ENCODE measurements at places on chromosomes 7 and 10.

DNA sequence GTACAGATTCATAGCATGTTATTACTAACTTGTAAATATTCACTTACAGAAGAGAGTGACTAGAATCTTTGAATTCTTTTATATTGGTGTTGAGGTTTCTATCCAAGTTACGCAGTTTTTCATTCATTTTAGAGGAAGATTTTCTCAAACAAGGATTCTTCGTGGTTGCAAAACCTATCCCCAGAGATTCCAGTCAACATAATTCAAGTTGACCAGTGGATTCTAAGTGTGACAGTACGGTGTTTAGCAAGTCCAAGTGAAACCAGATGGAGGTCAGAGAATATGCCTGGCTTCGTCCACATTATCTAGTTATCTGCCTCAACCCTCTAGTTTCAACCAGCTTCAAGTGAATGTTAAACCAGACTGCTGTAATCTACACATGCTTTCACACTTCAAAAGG, 131.9 kb downstream of the SDK1 start:
- DNase-seq, result no peak

- DNase-seq, result no peak
Observed at GRCh38 chr10:24408365-24408764, 199.4 kb downstream of the KIAA1217 start.

- DNase-seq, result no peak
Observed at GRCh38 chr7:121331574-121331973, 2.8 kb downstream of the WNT16 start.

DNA sequence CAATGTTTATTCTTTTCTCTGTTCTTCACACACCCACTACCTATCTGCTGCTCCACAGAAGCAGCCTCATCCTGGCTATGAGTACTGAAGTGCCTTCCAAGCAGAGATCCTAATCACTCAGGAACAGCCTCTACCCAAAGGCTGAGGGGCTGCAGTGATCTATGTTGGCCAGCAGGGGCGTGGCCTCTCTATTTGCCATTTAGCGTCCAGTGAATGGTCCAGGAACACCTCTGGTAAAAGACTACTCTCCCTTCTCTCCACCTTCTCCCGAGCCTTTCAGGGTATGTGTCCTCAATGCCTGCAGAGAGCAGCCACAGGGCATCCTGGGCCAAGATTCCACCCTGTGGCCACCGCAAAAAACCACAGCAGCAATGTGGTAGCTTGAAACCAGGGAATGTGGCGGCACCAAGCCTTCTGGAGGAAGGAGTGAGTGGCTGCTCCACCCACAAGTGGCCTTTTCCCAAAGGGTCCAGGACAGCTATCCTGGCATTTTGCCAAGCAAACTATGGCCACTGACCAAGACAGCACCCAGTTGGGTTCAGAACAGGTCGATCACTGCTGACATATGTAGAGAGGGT, 70.9 kb downstream of the SYPL1 start:
- DNase-seq, result peak; percentile 35

DNA sequence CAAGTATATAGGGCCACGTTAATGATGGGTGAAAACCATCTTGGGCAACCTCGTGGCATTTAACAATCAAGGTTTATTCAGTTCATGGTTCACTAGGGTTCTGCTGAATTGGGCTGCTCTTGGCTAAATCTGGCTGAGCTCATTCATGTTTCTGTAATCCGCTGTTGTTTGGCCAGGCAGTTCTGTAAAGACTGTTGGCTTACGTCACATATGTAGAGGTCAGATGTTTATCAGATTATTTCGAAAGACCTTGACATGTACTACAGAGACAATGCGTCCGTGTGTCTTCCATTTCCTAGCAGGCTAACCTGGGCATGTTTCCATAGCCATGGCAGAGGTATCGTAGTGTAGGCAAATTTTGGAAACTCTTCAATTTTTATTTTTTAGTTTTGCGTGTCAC, 190.0 kb upstream of the ZWINT start:
- no peak for DNase-seq

DNA sequence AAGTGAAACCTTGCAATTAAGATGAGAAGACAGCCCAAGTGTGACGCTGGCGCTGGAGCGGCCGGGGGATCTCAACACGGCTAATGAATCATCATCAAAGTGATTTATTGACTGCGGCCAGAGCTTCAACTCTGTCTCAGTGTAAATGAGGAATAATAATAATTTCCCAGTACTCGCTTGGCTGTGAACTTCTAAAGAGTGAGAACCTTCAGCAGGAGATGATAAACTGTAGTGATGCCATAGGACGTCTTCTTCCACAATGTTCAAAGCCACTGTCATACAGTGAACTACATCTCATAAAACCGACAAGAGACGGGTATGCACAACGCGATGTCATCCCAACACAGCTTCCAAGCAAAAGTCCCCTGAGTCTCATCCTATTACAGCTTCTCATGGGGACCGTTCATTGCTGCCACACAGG, 123.6 kb upstream of the NOBOX start:
- no peak for DNase-seq

- DNase-seq, result no peak
Observed at GRCh38 chr7:8259586-8260222, 2.3 kb downstream of the ICA1 start.

- peak; percentile 73 for DNase-seq
Observed at GRCh38 chr7:2864999-2865670, 21.0 kb upstream of the GNA12 start.

GRCh38 chr7:88484551-88484950, 177.9 kb upstream of the STEAP4 start:
- no peak for DNase-seq

DNA sequence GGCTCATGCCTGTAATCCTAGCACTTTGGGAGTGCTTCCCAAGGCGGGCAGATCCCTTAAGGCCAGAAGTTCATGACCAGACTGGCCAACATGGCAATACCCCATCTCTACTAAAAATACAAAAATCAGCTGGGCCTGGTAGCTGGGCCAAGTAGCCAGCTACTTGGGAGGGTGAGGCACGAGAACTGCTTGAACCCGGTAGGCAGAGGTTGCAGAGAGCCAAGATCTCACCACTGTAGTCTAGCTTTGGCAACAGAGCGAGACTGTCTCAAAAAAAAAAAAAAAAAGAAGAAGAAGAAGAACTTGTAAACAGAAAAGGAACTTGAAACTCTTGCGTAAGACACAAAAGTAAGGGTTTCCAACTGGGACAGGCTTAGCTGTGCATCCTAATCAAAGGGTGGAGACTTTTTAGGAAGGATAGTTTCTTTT, 5.6 kb upstream of the IFIT2 start:
- no peak for DNase-seq

GRCh38 chr7:76278540-76278939, 23.9 kb upstream of the HSPB1 start:
- no peak for DNase-seq

- DNase-seq, result no peak
Observed at GRCh38 chr7:27994639-27995038, 186.0 kb downstream of the JAZF1 start.

GRCh38 chr10:12067336-12067735, 1.4 kb upstream of the DHTKD1 start:
- no peak for DNase-seq

DNA sequence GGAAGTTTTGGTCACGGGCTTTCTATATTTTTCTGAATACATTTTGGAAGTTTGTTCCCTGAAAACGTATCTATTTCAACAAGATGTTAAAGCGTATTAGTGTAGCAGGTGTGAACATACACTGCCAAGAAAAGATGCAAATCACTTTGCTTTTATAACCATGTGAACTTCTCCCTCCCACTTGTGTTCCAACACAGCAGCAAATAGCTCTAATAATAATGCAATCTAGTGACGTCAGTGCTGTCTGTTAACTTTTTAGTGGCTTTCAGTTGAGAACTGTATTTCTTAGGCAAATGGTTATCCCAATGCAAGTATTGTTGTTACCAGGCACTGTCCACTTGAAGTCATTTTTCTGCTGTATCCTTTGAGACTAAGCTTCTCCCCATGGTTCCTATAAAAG, 188.4 kb upstream of the IGFBP3 start:
- DNase-seq, result no peak

- no peak for DNase-seq
Observed at GRCh38 chr7:117048114-117048866, 95.0 kb downstream of the ST7 start.

- DNase-seq, result no peak
Observed at GRCh38 chr7:90320801-90321494, at the start of gene FAM237B. TSS of gene FAM237B (minus strand) at chr7:90321304. CDS start at chr7:90319748, 1,556 bp downstream.

DNA sequence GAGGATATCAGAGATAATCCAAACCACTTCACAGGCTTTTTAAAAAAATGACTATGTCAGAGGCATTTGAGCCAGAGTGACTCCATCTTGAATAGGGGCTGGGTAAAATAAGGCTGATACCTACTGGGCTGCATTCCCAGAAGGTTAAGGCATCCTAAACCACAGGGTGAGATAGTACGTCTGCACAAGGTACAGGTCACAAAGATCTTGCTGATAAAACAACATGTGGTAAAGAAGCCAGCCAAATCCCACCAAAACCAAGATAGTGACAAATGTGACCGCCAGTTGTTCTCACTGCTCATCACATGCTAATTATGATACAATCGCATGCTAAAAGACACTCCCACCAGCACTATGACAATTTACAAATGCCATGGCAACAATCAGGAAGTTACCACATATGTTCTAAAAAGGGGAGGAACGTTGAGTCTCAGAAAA, 177.5 kb downstream of the RAPGEF5 start:
- DNase-seq, result no peak

DNA sequence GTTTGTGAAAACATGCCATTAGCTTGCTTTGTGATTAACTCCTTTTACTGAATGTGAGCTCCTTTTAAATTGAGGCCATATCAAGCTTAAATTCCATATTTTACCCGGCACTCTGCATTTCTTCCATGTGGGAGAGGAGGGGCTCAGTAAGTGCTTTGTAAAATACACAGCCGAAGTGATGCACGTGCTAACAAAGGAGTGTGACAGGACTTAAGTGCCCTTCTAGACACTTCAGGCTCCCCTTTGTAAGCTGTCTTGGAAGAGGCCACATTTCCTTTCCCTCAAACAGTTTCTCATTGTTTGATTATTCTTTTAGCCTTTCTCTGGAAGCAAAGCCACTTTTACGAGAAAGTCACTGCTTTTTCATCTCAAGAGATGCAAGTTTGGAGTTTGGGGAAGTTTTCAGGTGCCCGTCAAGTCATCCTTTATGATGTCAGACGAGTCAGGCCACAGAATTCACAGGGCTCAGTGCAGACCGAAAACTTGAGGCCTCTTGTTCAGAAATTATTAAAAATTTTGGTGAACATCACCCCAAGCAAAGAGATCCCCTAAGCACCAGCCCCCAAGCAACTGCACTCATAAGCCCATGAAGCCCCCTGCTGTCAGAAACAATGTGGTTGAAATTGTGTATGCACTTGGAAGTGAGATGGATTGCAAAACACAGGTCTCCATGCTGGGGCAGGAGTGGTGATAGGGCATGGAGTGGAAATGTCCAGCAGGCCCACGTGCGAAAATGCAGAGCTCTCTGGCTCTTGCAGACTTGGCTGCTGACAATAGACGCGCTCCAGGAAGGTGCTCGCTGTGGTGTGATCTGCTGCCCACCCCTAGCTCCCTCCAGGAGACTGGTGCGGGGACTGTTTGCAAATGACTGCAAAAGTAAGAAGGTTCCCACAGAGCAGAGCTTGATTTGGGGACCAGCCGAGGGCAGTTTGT, 11.5 kb downstream of the IKZF1 start:
- DNase-seq, result peak; percentile 28

- DNase-seq, result no peak
Observed at GRCh38 chr10:27998178-27998953, 513 bp downstream of the ODAD2 start.
